ENCODE measurements at places on chromosomes 7 and 10.

DNA sequence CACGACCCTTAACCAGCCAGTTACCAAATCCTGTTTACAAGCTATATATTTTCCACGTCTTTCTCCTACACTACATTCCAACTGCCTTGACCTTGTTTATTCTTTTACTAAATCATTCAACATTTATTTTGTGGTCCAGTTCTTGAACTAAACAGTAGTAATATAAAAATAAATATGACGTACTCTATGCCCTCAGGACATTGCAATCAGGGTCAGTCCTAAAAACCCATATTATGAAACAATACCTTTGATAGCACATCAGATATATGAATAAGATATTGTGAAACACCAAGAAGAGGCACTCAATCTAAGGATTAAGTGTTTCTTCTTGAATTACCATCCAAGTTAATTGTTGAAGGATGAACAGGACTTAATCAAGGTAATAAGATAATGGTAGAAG, 52.5 kb upstream of the WNT16 start:
- DNase-seq: no peak

- DNase-seq: no peak
Observed at GRCh38 chr7:95441042-95441823, 6.4 kb upstream of the PON2 start.

DNA sequence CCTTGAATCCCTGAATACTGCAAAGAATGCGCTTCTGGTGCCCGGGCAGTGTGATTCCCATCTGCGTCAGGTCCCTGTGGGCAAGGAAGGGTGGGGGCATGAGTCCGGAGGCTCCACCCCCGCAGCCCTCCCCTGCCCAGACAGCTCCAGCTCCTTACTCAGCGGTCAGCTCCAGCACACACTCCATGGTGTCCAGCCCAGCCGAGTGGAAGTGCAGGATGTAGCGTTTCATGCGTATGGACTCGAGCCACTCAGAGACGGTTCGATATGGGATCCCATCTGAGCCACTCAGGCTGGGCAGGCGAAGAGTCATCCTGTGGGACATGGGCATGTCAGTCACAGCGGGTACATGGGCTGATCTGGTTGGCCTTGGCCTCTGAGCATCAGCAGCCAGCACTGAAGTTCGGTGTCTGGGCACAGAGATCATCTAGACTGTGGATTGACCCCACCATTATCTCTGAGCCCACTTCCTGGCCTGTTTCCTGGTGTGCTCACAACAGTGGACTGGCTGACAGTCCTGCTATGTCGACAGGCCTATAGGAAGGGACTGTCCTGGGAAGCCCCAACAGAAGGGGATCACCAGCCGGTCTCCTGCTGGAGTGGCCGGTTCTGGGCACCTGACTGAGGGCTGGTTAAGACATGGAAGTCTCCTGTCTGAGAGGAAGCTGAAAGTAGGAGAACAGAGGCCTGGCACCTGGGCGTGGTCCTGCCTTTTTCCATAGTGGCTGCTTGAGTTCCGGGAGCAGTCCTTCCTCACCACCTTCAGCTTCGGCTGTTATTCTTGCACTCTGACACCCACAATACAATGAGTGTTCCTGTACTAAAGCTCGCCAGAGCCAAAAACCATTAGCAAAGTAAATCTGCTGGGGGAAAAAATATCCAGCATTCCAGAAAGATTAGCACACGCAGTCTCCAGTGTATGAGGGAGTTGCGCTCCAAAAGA, 10.6 kb downstream of the ZYX start:
- DNase-seq: peak; percentile 43

DNA sequence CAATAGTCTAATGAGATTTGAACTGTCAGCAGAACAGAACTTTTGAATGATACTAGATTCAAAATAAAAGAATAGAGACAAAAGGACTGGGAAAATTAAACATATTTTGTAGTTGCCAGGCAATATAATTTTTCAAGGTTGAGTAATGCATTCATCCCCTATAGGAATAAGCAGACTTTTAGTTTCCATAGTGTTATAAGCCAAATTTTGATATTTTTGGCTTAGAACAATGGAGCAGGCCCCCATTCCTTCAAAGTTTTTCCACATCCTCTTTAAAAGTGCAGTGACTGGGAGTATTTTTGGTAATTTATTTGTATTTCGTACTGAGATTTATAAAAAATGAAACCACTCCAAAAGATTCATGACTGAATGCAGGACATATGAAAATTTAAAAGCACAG, 24.0 kb downstream of the MEOX2 start:
- DNase-seq: no peak

- no peak for DNase-seq
Observed at GRCh38 chr10:59099481-59099880, 77.0 kb upstream of the PHYHIPL start.

GRCh38 chr7:123975084-123975483, 50.0 kb downstream of the SPAM1 start:
- no peak for DNase-seq

- no peak for DNase-seq
Observed at GRCh38 chr7:108327353-108327752, 128.9 kb downstream of the NRCAM start.

DNA sequence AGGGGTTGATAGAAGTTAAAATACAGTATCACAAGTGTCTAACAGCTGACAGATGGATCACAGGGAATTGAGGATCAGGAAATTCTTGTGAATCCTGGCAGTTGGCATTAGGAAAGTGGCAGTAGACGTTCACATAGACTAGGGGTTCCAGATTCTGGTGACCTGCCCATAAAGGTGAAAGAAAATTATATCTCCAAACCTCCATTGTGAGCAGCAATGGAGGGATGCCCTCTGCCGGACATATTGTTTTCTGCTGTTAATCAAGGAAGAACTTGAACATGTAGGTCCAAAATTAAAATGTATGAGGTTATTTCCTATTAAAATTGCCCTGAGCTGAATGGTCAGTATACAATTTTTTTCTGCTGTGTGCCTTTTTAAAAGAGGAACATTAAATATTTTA, 5.1 kb downstream of the NME8 start:
- no peak for DNase-seq

- no peak for DNase-seq
Observed at GRCh38 chr7:985915-986741, 3.1 kb downstream of the CYP2W1 start.

DNA sequence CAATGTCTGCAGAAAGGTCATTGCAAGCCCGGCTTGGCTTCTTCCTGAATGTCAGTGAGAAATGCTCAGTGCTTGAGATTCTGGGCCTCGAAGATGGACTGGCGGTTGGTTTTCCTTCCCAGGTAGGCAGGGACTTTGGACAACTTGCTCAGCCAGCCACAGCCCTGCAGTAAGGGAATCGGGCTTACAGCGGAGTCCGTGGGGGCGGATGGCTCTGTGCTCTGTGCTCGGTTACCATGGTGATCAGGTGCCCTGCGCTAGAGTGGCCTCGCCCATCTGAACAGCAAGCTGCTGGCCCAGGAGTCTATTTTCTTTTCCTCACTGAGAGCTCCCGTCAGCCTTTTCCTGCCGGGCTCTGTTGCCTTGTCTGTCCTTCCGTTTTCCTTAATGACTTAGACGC, 77.8 kb upstream of the SH2B2 start:
- DNase-seq: no peak

DNA sequence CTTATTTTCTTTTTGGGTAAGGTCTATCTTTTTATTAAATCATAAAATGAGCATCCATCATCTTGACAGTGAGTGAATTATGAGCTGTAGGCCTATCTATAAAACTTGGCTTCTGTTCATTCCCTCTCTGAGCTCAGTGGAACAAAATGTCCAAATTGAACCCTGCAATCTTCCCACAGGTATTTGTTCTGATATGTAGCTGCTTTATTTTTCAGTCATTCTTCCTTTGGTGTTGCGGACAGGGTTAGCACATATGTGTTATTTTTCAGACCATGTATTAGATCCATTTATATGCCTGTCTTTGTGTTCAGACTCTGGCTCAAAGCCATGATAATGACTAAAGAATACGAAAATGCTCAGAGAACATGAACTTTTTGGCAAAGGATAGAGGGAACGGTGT, 201.6 kb upstream of the KIAA1217 start:
- no peak for DNase-seq

DNA sequence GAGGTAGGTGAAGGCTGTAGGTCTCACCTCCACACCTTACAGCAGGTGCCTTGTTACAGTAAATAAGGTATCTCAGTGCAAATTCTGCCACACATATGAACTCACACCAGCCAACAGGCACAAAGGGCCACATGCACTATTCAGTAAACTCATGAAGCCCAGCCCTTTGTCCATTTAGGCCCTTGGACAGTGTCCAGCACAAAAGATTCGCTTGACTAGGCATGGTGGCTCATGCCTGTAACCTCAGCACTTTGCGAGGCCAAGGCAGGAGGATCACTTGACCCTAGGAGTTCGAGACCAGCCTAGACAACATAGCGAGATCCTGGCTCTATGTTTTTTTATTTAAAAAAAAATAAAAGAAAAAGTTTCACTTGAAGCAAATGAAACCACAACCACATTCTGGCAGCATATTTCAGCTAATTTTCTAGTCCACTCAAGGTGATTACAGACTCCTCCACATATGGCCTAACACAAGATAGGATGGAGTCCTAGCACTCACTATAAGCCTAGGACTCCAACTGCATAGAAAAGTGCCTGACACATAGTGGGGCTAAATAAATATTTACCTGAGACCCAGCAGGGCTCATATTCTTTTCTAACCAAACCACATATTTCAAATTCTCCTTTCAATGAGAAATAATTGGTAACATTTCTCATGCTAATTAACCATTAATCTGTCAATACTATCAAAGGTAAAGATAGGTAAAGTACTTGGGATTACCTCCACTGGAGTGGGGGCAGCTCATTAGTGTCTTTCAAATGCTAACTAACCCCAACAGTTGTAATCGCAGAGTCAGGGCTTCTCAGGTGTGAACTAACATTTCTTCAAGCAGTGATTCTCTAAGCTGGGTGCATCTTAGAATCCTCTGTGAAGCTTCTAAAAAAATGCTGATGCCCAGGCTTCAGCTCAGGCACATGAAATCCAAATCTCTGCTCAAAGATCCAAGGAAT, 4.5 kb upstream of the ANKRD1 start:
- DNase-seq: no peak

GRCh38 chr10:21525367-21526187, at the start of gene SKIDA1:
Gene SKIDA1, minus strand, starts transcription at chr10:21525682. Its CDS starts 7,860 bp downstream, at chr10:21517822.
- DNase-seq: peak; percentile 68

- no peak for DNase-seq
Observed at GRCh38 chr10:85430991-85431390, 935.6 kb downstream of the GRID1 start.

GRCh38 chr7:149430192-149430591, 30.7 kb downstream of the ZNF777 start:
- no peak for DNase-seq

DNA sequence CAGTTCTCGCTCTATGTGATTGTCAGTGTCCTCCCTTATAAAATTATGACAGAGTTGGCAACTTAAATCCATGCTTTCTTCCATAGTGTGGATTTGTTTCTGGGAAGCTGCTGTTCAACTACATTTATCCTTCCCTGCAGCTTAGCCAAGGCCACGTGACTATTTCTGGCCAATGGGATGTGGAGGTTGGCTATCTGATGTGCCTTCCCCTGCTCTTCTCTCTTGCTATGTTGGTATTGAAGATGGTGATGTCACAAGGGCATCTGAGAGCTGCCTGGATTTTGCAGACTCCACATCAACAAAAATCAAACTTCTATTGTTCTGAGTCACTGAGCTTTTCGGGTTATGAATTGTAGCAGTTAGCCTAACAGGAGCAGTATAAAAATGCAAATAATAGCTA, 164.9 kb upstream of the RHOBTB1 start:
- no peak for DNase-seq

- no peak for DNase-seq
Observed at GRCh38 chr10:133358162-133358924, 524 bp upstream of the FUOM start.

DNA sequence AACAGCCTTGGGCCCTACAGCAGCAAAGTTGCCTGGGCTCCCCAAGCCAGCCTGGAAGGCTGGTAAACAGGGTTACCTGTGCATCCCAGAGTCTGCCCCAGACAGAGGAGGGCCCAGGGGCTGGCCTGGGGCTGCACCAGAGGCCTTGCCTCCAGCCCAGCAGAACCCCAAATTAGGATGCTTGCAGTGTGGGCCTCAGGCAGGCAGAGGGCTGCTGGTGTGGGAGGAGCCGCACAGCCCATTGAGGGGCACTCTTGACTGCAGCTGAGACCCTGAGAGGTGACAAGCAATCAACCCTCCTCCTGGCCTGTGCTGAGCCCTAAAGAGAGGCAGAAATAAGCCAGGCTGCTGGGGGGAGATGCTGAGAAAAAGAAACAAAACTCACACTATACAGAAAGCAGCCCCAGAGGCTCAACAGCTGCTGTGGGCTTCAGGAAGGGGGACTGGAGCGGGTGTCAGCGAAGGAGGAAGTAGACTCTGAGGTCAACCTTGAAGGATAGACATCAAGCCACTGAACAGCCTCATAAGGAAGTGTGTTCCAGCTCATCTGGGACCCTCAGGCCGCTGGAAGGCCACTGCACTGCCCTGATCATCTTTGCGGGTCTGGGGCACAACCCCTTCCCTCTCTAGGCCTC, 6.6 kb downstream of the AIFM2 start:
- no peak for DNase-seq

DNA sequence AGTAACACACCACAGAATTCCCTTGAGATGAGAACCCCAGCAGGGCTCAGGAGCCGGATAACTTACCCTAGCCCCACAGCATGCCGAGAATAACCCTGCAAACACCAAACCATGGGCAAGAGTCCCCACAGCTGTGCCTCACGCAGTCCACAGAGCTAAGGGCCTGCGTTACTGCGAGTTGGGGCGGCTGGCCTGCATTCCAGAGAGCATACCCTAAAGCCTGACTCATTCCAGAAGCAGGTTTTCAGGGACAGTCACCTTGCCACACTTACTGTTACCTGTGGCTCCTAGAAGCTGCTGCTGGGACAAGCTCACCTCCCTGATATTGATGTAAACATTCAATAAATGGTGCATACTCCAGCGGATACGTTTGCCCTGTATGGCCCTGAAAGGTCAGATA, 18.6 kb downstream of the FGFR2 start:
- no peak for DNase-seq

GRCh38 chr10:99372546-99373271, 43.6 kb downstream of the CNNM1 start:
- DNase-seq: peak; percentile 55

GRCh38 chr10:11472158-11472753, 139.2 kb downstream of the USP6NL start:
- DNase-seq: peak; percentile 15

DNA sequence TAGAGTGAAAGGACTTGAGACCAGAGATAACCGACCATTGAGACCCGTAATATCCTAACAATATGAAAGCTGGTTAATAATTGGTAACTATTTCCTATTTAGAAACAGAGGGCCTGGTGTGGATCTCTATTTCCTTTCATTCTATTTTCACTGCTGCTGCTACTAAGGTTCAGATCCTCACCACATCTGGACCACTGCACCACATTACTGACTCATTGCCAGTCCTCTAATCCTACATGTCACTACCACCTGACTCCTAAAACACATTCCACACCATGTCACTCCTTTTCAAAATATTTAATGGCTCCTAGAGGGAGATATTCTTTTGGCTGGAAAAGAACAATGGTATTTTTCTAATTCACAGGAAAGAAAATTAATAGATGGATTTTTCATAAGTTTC, 6.4 kb downstream of the USP54 start:
- no peak for DNase-seq

DNA sequence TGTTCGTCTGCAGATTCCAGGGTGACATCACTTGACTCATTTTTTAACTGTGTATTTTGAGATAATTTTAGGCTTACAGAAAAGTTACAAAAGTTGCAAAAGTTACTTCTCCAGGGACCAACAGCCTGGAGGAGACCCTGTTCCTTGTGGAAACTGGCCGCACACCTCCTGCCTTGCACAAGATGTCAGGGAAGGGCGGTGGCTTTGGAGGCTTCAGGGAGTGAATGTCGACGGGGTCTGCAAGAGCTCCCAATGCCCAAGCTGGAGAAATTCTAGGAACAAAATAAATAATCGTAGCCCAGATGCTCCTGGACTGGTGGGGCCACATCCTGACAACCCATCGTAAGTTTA, 62.2 kb upstream of the FAM20C start:
- DNase-seq: no peak

Data from GM04504 (cell line).